Anterior cingulate cortex (tissue), 58 donors: ENCODE measurements at places on chromosomes 11 and 22.

GRCh38 chr11:1569251-1569780 is 2.8 kb downstream of the DUSP8 start:
- no peak for DNase-seq

DNA sequence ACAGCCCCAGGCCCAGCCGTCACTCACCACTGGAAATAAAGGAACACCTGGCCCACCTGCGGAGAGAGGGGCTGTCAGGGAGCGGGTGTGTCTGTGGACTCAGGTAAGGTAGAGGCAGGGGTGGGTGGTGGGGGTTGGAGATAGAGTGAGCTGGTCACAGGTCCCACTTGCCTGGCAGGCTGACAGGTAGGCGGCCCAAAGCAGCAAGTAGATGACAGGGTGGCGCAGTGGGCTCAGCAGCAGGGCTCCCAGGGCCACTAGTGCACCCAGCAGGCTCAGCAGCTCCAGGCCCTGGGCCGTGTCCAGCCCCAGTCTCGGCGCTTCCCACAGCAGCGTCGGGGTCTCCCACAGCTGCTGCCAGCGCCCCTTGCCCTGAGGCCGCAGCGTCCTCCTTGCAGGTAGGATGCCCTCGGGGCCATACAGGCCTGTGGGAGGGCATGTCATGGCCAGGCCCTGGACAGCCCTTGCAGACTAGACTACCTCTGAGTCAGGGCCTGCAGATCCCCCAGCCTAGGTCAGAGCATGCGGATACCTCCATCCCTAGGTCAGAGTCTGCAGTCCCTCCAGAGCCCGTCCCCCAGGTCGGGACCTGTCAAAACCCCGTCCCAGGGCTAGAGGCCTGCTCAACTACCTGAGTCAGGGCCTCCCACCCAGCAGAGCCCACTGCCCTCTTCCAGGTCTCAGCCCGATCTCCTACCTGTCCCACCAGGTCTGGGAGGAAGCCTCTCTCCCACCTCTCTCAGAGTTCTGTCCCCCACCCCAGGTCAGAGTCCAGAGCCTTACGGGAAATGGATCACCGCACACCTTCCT is 686 bp downstream of the LMF2 start:
- no peak for DNase-seq

- no peak for DNase-seq
These were observed 11.1 kb downstream of the FOLR3 start for GRCh38 chr11:72146625-72147024.

- no peak for DNase-seq
These were observed 9.7 kb upstream of the HEPHL1 start for GRCh38 chr11:94011478-94011877.

- DNase-seq, result no peak
These were observed 73.0 kb upstream of the VPREB1 start for GRCh38 chr22:22171357-22172218.

DNA sequence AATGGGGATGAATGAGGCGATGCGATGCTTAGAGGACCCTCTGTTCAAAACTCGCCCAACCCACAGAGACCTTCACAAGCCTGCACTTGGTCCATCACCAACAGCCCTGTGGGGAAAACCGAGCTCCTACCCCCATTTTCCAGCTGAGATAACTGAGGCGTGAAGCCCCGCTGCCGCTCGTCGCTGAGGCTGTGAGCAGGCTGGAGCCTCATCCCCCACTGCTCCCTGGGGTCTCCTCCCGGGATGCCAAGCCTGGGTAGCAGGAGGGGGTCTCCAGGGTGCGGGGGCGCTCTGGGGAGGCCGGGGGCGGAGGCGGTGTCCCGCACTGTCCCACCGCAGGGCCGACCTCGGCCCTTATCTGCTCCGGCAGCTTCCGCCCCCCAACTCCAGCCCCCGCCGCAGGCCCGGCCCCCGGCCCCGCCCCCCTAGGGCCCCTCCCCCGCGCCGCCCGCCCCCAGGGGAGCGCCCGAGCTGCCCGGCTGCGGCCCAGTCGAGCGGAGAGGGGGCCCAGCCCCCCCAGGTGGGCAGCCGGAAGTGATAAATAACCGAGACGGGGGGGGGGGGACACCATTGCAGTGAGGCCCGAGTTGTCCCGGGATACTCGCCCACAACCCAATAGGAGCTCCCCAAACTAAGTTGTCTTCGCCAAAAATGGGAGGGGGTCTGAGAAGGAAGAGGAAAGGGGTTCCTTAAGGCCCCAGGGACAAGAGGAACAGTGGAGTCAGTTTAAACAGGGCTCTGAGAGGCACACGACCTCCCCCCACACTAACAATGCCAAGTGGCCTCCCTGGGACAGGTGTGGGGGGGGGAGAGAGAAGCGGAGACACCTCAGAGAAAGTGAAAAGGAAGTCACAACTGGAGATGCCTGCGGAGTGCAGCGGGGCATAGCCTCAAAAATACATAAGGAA is 8.3 kb upstream of the SLC39A13 start:
- DNase-seq, result peak; percentile 35

DNA sequence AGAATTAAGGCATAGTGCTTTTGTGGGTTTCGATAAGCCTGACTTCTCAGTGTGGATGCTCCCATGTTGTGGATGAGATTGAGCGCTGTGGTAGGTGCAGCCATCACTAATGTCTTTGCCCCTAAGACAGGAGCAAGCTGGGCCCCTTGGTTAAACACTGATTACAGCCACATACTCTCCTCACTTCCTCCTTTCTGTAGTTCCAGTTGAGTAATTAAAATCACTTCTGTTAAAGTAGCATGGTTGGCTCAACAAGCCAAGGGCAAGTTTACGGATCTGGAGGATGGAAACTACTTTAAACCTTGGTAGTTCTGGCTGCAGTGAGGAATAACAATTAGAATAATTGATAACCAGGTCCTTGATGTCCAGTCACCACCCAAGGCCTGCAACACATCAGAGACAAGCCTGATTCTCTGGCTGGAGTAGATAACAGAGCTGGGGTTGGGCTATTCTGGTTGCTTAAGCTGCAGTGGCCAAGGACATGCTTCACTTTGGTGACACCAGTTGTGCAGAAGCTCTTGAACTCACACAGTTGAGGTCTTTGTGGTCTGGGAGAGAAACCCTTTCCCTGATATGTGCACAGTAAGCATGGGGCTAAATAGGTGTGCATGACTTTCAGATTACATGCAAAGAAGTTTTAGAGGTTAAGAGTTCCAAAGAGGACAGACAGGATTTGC is 81.3 kb downstream of the KIRREL3 start:
- DNase-seq, result no peak

GRCh38 chr22:22031183-22031945 is 48.8 kb upstream of the TOP3B start:
- DNase-seq, result no peak

DNA sequence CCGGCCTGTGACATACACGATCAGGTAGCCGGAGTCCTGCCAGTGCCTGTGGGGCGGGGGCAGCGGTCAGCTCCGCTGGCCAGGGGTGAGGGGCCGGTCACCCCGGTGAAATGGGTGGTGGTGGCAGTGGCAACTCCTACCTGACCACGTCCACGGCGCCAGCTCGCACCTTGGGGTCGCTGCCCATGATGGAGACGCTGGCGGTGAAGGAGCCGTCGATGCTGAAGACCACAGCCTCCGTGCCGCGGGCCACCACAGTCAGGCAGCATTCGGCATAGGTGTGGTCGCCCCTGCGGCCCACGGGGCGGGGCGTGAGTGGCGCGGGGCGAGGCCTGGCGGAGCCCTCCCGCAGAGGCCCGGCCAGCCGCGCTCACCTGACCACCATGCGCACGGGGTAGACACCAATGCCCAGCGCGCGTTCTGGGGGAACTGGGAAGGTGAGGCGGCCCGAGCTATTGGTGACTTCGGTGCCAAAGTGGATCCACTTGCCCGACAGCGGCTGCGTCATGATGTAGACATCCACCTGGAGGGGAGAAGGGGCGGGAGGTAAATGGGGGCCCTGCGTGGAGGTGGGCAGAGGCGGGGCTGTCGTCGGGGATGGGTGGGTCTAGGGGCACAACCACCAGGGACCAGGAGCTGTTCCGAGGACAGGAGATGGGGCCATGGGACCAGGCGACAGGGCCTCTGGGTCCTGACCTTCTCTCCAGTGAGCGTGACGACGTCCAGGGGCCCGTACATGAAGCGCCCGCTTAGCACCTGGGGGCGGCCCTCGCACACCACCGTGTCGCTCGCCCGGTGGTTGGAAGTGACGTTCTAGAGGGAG is 10.9 kb downstream of the AIP start:
- DNase-seq, result no peak

DNA sequence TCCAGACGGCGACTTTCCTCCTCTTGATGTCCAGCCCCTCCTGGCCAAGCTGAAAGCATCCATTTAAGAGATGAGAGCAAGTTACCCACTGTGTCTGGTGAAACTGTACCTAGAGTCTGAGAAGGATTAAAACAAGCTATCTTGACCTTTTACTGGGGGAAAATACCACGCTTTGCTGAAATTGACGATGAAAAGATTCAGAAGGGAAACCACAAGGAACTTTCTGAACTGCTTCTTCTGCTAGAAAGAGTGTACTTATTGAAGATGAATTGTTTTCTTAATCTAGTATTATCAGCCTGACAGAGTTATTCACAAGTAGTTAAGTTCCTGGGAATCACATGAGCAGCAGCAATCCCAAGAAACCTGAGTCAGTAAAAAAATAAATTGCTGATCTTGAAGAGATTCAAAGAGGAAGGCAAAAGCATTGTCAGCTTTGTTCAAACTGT is 13.1 kb upstream of the MS4A6A start:
- DNase-seq, result no peak

- DNase-seq, result no peak
These were observed 529 bp downstream of the GRAMD4 start for GRCh38 chr22:46620588-46621242.

- DNase-seq, result no peak
These were observed 7.8 kb downstream of the KCNA4 start for GRCh38 chr11:30009060-30009459.

DNA sequence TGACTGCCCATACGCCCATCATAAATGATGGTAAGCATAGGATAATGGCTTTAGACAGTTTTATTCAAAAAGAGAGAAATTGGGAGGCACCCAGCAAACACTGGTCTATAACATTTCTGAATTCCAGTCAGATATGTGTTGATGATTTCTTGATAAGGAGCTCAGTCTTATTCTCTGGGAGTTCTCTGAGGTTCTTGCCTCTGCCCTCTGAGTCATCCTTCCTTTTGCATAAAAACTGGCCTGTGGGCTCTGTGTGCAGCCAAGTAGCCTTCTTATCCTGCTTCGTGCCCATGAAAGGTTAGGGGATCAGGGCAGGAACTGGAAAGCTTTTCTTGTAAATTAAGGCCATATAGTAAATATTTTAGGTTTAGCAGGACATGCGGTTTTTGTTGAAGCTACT is 48.9 kb downstream of the FAR1 start:
- no peak for DNase-seq

DNA sequence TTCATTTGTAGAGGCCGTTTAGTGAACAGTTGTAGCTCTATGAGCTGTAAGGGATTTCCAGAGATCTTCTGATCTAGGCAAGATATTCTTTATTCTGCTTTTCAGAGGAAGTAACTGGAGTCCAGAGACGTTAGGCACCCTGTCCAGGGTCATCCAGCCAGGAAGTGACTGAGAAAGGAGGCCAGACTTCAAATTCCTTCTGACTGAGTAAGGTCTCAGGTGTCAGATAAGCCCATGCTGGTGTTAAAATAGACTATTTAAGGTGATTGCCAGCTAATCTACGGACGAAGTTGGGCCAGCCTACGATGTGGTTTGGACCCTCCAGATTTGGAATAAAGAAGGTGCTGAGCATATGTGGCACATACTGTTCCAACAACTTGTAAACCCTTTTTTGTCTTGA is 54.6 kb downstream of the GRIK4 start:
- DNase-seq, result no peak

DNA sequence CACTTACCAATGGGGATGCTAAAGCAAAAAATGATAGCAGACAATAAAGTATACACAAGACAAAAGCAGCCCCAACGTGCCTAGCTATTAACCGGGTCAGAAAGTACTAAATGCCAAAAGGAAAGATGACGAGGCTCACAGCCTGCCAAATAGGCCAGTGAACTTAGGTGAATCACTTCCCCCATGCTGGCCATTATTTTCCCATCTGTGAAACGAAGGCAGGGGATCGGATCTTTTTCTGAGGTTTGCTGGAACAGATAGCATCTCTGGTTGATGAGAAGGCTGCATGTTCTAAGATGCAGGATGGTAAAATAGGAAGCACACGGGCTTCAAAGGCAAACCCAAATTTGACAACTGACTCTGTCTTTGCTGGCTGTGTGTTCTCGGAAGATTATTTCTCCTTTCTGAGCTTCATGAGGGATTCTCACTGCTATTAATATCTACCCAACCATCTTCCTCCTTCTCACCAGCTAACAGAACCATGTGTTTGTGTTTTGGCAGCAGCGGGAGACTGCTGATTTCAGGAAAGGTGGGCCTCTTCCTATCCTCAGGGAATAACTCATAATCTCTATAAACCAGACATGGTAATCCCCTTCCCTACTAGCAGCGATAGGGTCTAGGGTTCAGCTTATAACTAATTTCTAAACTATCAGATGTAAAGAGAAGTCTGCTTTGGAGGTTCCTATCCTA is 390.7 kb downstream of the LARGE1 start:
- DNase-seq, result no peak

GRCh38 chr22:47195484-47196165 is 433.2 kb downstream of the TBC1D22A start:
- no peak for DNase-seq

DNA sequence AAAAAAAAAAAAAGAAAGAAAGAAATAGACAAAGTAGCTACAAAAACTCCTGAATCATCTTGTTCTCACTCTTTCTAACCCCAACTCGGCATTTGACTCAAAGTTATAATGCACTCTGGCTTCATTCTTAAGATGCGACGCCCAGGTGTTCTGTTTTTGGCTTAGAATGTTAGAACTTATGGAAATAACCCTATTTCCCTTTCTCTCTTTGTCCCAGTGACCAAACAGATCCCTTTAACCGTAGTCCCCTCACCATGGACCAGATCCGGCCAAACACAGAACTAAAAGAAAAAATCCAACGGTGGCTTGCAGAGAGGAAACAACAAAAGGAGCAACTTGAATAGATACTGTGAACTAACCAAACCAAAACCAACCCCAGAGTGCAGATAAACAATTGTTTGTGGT is 5.3 kb upstream of the ATP5MG start:
- no peak for DNase-seq

GRCh38 chr22:23270212-23270733 is 90.0 kb downstream of the BCR start:
- DNase-seq, result no peak

- no peak for DNase-seq
These were observed 1080.8 kb upstream of the TENM4 start for GRCh38 chr11:80521592-80521991.

- no peak for DNase-seq
These were observed 310.1 kb upstream of the SORL1-AS1 start for GRCh38 chr11:121762820-121763219.

DNA sequence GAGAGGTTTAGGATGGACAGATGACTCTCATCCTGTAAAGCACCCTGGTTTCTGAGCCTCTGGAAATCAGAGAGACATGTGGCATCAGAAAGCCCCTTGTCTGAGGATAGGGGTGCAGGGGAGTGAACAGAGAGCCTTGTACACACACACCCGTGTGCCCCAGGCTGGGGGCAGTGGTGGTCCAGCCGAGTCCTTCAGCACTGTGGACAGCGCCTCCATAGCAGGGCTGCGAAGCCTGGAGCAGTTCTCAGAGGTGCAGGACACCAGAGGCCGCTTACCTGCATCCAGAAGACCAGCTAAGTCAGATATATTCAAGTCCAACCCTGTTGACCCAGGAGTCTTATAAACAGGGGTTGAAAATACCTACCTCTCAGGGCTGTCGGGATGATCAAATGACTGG is 11.5 kb upstream of the IGSF9B start:
- no peak for DNase-seq

- DNase-seq, result no peak
These were observed 12.5 kb downstream of the MIF start for GRCh38 chr22:23906641-23907040.
